ENCODE measurements at places on chromosomes 1 and 21.

GRCh38 chr1:236524895-236525184 is 1.1 kb downstream of the LGALS8 start:
- DNase-seq = no peak

DNA sequence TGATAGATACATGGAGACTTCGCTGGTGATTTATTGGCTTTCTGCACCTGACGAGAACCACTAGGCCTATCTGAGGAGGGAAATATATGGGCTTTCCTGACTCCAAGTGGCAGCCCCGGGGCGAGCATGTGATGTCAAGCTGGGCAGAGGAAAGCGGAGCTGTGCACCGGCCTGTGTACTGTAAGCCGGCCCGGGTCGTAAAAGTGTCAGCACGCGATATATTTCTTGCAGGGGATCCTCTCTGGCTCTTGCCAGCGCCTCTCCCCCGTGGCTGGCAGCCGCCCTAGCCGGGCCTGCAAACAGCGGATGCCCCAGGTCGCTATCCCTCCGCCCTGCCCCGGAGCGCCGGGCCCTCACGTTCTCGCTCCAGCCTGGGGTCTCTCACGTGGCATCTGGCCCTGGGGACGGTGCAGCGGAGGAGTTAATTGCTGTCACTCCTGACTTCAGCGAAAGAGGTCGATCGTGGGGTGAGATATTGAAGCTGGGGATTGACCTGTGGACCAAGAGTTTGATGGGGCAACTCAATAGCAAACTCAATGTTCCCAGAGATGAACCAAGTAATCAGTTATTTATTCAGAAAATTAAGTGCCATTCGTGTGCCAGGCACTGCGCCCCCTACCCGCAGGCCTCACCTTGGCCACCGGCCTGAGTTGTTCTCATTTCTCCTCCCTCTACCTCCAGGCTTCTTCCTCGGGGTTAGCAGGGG is 41.0 kb upstream of the HAO2 start:
- peak; percentile 36 for DNase-seq

DNA sequence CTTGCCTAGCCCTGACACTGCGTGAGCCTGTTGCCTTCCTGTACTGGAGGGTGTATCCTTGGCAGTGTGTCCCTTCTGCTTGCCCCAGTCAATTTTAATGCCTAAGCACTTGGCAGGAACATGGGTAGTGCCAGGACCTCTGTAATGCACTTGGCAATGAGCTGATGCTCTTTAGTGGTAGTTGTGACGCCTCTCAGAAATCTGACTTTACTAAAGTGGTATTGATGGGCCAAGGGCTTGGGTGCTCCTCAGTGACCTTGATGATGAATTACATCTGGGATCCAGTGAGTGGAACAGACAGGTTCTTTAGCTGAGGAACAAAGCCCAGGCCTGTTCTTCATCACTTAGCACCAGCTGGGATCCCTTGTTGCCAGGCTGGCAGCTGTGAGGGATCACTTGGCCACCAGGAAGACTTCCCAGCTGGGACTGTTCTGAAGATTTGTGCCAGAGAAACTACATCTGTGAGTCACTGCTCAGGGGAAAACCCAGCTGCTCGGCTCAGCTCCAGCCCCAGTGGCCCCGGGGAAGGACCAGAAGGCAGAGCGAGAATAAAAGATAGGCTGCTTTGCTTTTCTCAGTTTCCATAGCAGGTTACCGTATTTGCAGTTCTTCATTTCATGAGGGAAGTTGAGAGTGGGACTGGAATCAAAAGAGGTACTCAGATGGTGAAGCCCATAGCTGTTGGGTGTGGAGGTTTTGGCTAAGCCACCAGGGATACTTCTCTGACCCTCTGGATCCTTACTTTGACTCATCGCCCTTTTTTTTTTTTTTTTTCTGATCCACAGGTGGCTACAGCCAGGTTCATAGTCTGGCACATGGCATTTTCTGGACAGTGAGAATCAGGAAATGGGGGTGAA is 28.5 kb upstream of the KCNA2 start:
- peak; percentile 75 for DNase-seq

DNA sequence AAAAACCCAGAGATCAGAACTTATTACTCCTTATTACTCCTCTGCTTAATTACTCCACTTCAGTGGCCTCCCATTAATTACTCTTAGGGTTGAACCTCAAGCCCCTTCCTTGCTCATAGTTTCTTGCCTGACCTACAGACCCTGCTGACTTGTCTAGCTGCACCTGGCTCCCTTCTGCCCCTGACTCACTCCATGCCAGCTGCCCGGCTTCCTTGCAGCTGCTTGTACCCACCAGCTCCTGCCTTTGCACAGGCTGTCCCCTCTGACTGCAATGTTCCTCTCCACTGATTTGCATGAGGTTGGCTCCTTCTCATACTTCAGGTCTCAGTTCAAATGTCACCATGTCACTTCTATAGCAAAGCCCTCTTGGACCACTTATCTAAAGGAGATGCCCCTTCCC is 1.9 kb upstream of the PTPRU start:
- no peak for DNase-seq

GRCh38 chr1:243732637-243733036 is 117.4 kb downstream of the AKT3 start:
- DNase-seq = no peak

GRCh38 chr1:50986653-50987052 is 16.6 kb downstream of the CDKN2C start:
- no peak for DNase-seq

GRCh38 chr1:166139735-166140134 is 27.1 kb downstream of the FAM78B start:
- DNase-seq = no peak

- DNase-seq = peak; percentile 25
Measured at GRCh38 chr1:23483321-23484252, at the start of gene ASAP3. Gene ASAP3 (minus strand): TSS chr1:23484179. CDS start chr1:23484133, 46 bp downstream.

Measured in stimulated activated CD4-positive, alpha-beta T cell treated with anti-CD3 and anti-CD28 coated beads, Interleukin-2, amount 100 ng/mL, for 24 hours (primary cell).